ENCODE measurements at places on chromosomes 11 and 22.

GRCh38 chr22:43393132-43393843 is 18.5 kb upstream of the MPPED1 start:
- peaks cover 3% of the 10 kb centered on the region for H3K27me3 ChIP-seq
- no peak overlapping the region for H3K4me3 ChIP-seq
- H3K4me1 ChIP-seq = no peaks in the 10 kb centered on the region
- no peak overlapping the region for H3K27ac ChIP-seq
- H3K36me3 ChIP-seq = no peaks in the 10 kb centered on the region

- no peak overlapping the region for H3K4me3 ChIP-seq
- DNase-seq = peak; percentile 83
- no peaks in the 10 kb centered on the region for H3K27me3 ChIP-seq
- peak overlapping the region; percentile 89 for H3K27ac ChIP-seq
- H3K4me1 ChIP-seq = peaks cover 28% of the 10 kb centered on the region
- H3K36me3 ChIP-seq = peaks cover 27% of the 10 kb centered on the region
Measured at GRCh38 chr22:41822317-41823057, 10.4 kb upstream of the SREBF2 start.

DNA sequence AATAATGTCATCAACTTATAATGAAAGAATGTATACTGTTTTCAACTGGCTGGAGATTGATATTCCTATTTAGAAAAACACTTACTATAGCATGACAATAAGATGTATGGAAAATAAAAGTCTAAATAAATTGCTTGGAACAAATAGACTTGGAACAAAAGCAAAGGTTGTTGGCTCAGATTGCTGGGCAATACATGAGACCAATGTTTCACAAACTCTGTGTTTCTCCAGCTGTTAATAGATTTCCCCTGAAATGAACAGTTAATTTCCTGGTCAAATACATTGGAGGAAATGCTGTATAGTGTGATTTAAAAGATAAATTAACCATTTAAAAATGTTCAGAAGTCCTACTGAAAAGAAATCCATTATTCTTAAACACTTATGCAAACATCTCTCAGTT is 40.1 kb upstream of the CTSC start:
- no peak overlapping the region for H3K27ac ChIP-seq
- H3K27me3 ChIP-seq = peaks cover 3% of the 10 kb centered on the region
- H3K4me3 ChIP-seq = no peak overlapping the region
- no peak for DNase-seq
- peaks cover 12% of the 10 kb centered on the region for H3K4me1 ChIP-seq

GRCh38 chr11:113634940-113635575 is 71.0 kb downstream of the TMPRSS5 start:
- no peaks in the 10 kb centered on the region for H3K36me3 ChIP-seq
- no peaks in the 10 kb centered on the region for H3K4me1 ChIP-seq
- H3K4me3 ChIP-seq = no peak overlapping the region

- no peak for DNase-seq
- H3K4me1 ChIP-seq = peaks cover 18% of the 10 kb centered on the region
- peaks cover 21% of the 10 kb centered on the region for H3K36me3 ChIP-seq
- no peak overlapping the region for H3K27ac ChIP-seq
- no peak overlapping the region for H3K4me3 ChIP-seq
Measured at GRCh38 chr11:126332221-126332711, 23.2 kb upstream of the ST3GAL4 start.

DNA sequence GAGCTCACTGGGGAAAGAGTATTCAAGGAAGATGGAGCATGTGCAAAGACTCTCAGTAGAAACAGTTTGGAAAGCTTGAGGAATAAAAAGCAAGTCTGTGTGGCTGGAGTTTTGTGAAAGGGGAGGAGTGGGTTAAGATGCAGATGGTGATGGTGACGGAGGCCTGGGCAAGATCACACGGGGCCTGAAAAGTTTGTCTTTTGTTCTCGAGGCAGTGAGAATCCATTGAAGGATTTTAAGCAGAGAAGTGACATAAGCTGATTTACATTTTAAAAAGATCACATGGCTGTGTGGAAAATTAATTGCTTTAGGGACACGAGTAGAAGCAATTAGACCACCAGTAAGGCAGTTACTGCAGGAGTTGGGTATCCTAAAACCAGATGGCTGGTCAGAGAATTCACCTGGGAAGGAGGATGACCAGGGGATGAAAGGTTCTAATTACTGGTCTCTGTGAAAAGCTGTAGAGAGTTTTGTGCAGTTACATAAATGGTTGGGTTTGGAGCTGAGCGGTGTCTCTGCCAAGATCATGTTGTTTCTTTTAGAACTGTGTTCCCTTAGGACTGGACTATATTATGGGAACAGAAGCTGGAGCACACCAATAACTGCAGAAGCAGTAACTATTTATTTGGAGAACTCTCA is 7.1 kb downstream of the RRP8 start:
- peaks cover 20% of the 10 kb centered on the region for H3K4me1 ChIP-seq
- H3K27me3 ChIP-seq = no peaks in the 10 kb centered on the region
- no peak overlapping the region for H3K4me3 ChIP-seq

DNA sequence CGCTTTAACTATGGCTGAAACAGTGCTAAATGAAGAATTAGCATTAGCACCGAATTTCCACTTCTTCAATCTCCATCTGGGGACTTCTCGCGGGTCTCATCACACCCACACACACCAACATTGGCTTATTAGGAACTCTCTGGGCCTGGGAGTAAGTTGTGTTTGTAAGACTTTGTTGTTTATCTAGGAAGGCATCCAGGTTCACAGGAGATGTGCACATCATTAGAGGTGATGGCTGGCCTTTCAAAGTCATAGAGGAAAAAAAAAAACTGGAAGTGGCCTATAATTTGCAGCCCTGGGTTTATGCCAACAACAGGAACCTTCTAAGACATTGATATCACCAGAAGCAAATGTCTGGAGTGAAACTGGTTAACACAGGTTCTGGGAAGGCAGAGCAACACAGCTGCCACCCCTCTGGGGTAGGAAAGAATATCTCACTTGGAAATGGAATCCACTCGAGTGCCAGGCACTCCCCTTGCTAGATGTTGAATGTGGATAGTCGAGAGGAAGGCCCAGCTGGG is 84.5 kb downstream of the TRAF6 start:
- H3K27ac ChIP-seq = peak overlapping the region; percentile 18
- no peaks in the 10 kb centered on the region for H3K27me3 ChIP-seq
- peaks cover 55% of the 10 kb centered on the region for H3K36me3 ChIP-seq
- no peak for DNase-seq
- peaks cover 34% of the 10 kb centered on the region for H3K4me1 ChIP-seq

DNA sequence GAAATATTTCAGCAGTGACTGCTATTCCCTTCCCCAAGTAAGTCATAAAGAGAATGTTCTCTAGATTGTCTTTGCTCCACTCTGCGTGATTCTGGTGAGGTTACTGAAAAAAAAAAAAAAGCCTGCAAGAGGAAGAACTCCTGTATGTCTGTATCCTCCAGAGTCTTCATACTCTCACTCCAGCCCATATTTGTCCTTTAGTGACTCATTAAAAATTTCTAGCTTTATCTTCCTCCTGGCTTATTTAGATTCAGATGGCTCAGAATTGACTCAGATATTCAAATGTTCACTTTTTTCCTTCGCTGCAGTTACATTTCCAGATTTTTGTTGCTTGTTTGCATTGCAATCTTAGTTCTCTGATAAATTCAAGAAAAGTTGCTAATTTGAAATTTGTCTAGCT is 76.3 kb upstream of the CNTN5 start:
- DNase-seq = no peak
- no peak overlapping the region for H3K27ac ChIP-seq
- no peak overlapping the region for H3K4me3 ChIP-seq
- H3K27me3 ChIP-seq = no peaks in the 10 kb centered on the region
- H3K4me1 ChIP-seq = no peaks in the 10 kb centered on the region

- DNase-seq = no peak
- H3K4me3 ChIP-seq = no peak overlapping the region
- H3K27ac ChIP-seq = no peak overlapping the region
- H3K4me1 ChIP-seq = no peaks in the 10 kb centered on the region
Measured at GRCh38 chr22:35866651-35867050, 149.0 kb downstream of the APOL5 start.

- no peak for DNase-seq
- H3K27ac ChIP-seq = no peak overlapping the region
- H3K36me3 ChIP-seq = no peaks in the 10 kb centered on the region
Measured at GRCh38 chr11:93081694-93082093, 112.2 kb downstream of the MTNR1B start.

DNA sequence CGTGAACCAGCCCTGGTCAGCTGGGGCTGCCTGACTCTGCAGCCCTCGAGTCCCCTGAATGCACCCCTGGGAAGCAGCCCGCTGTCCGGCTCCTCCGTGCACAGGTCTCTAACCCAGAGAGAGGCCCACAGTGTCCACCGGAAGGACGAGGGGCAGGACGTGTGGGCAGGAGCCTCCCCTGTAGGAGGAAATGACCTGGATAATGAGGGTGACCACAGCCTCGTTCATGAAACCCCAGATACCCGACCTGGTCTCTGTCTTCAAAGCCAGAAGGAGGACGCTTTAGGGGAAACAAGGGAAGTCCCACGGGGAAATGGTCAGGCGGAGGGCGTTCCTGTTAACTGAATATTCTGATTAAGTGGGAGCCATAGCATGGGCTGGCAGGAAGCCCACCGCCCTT is 23.3 kb downstream of the LIF start:
- H3K4me1 ChIP-seq = peaks cover 83% of the 10 kb centered on the region
- peak overlapping the region; percentile 52 for H3K27ac ChIP-seq
- no peaks in the 10 kb centered on the region for H3K27me3 ChIP-seq
- no peak overlapping the region for H3K4me3 ChIP-seq

DNA sequence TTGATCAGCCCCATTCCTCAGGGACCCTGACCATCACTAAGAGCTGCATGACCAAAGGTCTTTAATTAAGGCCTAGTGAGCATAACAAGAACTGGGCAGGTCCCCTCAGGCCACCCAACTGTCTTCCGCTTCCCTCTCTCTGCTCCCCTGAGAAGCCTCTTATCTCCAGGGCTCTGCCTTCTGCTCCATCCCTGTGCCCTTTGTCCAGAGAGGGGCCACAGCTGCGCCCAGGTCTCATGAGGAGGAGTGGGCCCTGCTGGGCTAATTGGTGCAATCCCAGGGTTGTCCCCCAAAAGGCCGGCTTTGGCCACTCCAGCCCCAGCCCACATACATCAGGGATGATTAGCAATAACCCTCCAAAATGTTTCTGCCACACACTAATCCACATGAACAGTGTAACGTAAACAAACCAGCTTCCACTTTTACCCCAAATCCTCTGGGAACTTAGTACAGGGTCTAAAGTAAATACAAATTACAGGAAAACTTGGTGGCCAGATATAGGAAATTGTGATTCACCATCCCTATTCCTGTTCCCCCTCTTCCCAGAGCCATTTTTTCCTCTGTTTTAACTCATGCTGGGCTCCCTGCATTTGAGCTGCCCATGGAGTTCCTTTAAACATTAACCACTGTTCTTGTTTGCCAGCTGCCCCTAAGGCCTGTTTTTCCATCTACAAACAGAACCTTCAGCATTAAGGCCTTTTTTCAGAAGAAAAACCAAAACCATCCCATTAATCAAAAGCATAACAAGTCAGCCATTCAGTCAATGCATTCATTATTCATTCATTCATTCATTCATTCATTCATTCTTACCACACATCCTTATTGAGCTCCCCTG is 34.6 kb upstream of the CAVIN3 start:
- H3K36me3 ChIP-seq = no peaks in the 10 kb centered on the region
- DNase-seq = no peak
- H3K27ac ChIP-seq = no peak overlapping the region
- H3K4me1 ChIP-seq = peaks cover 36% of the 10 kb centered on the region
- no peak overlapping the region for H3K4me3 ChIP-seq
- no peaks in the 10 kb centered on the region for H3K27me3 ChIP-seq

DNA sequence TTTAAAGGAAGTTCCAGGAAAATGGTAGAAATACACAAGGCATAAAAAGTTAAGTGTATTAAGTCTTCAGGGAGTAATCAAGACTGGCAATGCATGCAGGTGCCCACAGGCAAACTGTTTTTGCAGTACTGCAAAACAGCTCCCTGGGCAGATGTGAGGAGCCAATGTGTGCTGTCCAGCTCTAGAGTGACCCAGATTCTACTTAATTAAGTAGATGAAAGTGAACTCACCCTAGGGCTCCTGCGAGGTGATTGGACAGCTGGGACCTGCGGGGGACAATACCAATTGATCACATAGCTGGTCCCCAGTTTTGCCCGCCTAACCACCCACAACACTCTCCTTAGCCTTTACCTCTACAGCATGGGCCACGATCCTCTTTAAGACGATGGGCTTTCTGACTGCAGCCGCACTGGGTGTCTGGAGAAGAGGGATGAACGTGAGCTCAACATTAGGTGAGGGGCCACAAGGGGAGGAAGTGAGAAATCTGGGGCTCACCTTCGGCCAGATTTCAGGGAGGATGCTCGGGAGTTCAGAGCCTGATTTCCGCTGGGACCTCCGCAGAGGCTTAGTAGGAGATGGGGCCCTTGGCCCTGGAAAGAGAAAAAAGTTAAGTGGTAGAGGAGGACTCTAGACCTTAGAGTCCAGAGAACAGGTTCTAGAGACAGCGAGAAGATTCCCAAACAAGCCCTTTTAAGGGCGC is 556 bp downstream of the CDCA5 start:
- peak overlapping the region; percentile 99 for H3K4me3 ChIP-seq
- peaks cover 2% of the 10 kb centered on the region for H3K27me3 ChIP-seq
- H3K36me3 ChIP-seq = peaks cover 60% of the 10 kb centered on the region
- H3K4me1 ChIP-seq = peaks cover 52% of the 10 kb centered on the region

DNA sequence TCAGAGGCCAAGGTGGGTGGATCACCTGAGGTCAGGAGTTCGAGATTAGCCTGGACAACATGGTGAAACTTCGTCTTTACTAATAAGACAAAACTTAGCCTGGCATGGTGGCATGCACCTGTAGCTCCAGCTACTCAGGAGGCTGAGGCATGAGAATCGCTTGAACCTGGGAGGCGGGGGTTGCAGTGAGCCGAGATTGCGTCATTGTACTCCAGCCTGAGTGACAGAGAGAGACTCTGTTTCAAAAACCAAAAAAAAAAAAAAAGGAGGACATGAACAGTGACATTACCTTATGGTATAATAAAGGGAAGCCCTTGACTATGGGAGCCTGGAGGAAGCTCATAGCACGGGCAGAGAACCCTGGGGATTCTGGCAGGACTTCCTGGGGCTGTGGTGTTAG is 16.5 kb upstream of the PLEKHB1 start:
- H3K27ac ChIP-seq = no peak overlapping the region
- peaks cover 7% of the 10 kb centered on the region for H3K27me3 ChIP-seq
- H3K4me3 ChIP-seq = no peak overlapping the region

GRCh38 chr22:37547251-37547741 is 13.0 kb upstream of the CDC42EP1 start:
- H3K27ac ChIP-seq = no peak overlapping the region
- H3K36me3 ChIP-seq = no peaks in the 10 kb centered on the region
- peaks cover 9% of the 10 kb centered on the region for H3K4me1 ChIP-seq
- no peak overlapping the region for H3K4me3 ChIP-seq
- no peak for DNase-seq

- no peak overlapping the region for H3K27ac ChIP-seq
- no peaks in the 10 kb centered on the region for H3K36me3 ChIP-seq
- H3K27me3 ChIP-seq = no peaks in the 10 kb centered on the region
- H3K4me3 ChIP-seq = no peak overlapping the region
- no peak for DNase-seq
- peaks cover 9% of the 10 kb centered on the region for H3K4me1 ChIP-seq
Measured at GRCh38 chr11:8828046-8828445, 82.9 kb upstream of the AKIP1 start.

GRCh38 chr11:13120691-13121090 is 111.6 kb downstream of the RASSF10 start:
- no peak for DNase-seq
- H3K4me1 ChIP-seq = no peaks in the 10 kb centered on the region
- no peaks in the 10 kb centered on the region for H3K36me3 ChIP-seq
- H3K27me3 ChIP-seq = peaks cover 16% of the 10 kb centered on the region
- no peak overlapping the region for H3K4me3 ChIP-seq
